ENCODE measurements at places on chromosomes 16 and 17.

DNA sequence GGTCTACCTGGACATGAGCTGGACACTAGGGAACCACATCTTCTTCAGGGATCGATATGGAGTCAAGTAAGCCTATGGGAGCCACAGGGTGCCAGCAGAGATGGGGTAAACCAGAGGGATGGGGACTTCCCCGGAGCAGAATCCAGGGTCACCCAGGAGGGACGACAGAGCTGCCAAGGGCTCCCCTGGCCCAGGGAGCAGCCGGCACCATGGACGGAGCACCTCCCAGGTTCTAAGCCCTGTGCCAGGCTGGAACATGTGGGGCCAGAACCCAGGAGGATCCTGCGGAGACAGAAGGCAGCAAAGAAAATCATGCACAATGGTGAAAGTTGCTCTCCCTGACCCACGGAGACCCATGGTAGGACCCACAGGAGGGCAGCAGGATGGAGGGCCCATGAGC, 33.6 kb upstream of the KSR1 start:
- no peak for DNase-seq

GRCh38 chr17:68352041-68352440, 60.7 kb downstream of the ARSG start:
- no peak for DNase-seq

- no peak for DNase-seq
Measured at GRCh38 chr16:10865991-10866966, 10.7 kb upstream of the CIITA start.

DNA sequence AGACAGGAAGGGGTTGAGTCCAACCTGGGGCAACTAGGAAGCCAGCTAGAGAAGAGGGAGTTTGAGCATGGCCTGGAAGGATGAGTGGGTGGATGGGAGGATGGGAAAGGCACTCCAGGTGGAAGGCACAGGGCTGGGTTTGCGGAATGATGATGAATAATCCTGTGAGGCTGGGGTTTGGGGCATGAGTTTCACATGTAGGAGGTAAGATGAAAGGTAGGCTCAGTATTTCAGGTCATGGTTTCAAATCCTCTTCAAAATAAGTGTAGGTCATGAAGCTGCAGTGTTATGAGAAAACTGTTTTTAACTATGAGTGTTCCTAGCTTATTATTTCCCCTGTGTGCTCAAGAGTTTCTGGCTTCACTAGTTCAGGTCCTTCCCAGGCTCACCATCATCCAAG, 130.3 kb downstream of the SKAP1 start:
- DNase-seq: no peak

DNA sequence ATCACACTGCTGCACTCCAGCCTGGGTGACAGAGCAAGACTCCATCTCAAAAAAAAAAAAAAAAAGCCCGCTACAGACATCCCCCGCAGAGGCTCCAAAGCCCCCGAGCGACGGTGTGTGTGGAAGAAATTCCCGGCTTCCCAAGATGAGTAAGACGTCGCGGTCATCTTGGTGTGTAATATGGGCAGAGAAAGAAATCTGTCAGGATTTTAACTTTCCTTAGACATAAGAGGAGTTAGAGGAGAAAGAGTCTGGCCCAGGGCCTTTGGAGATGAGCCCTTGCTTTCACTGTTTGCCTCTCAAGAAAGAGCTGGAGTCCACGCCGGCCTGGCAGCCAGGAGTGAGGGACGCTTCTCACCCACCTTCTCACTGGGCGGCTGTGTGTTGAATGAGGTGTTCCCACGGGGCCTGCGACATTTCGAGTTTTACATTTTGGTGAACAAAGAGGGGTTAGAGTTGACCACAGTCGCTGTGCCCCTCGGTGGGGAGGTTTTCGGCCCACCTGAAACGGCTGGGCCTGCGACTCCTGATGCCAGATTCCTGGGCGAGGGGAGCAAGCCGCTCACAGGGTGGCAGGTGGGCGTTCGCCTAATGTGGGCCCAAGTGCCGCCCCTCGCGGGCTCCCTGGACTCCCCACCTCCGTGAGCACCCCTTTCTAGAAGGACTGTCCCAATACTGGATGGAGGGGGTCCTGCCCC, 17.9 kb downstream of the C1QTNF1 start:
- DNase-seq: no peak

DNA sequence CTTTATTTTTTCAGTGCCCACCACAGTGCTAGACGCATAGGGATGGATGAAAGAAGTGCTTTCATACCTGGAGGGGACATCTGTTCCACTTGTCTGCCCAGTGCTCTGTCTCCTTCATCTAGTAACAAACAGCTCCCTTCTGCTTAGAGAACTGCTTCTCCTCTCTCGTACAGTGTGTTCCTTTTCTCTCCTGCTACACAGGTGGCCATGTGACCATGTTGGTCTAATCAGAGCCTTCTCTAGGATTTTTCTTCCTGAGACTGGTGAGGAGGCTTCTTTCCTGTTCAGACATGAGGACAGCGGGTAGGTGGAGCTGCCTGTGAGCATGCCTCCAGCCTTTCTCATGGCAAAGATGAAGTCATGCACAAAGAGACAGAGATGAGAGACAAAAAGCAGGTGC, 182.7 kb downstream of the TMEM132E start:
- DNase-seq: no peak

DNA sequence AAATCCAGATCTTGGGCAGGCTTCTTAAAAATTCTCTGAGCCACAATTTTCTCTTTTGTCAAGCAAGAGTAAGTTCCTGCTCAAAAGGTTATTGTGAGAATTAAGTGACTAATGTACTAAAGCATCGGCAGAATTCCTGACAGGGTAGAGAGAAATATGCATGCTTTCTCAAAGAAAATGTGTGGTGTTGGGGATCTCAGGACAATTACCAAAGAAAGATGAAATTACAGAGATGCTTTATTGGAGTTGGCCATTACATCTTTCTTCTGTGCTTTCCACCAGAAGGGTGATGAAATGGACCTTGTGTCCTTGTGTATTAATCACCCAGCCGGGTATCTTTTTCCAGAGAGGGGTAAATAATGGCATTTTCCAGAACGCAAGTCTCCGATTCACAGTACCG, 1.7 kb upstream of the USP43 start:
- no peak for DNase-seq

GRCh38 chr16:86726340-86726739, 148.0 kb downstream of the FOXL1 start:
- no peak for DNase-seq

DNA sequence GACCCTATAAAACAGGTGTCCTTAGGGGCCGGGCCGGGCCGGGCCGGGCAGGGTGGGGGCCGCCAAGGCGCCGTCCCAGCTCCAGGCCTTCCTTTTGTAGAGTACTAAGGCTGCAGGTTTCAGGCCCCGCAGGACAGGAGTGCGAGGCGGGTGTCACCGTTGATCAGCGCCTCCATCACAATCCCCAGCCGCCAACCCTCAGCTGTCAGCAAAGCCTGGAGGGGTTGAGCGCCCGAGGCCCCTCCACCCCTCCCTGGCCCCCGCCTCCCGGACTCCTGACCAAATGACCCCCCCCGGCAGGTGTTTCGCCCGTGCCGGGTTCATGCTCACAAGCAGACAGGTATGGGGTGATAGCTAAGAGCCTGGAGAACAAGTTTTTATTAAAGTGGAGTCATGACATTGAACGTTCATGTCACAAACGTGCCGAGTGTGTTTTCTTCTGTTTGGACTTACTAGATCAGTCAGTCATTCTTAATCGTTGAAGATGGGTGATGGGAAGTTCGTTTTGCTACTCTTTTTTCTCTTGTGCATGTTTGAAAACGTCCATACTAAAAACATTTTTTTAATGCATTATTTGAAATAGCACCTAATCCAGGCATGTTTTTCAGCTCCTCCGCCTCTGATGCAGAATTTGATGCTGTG, 534 bp downstream of the ARL2BP start:
- no peak for DNase-seq

DNA sequence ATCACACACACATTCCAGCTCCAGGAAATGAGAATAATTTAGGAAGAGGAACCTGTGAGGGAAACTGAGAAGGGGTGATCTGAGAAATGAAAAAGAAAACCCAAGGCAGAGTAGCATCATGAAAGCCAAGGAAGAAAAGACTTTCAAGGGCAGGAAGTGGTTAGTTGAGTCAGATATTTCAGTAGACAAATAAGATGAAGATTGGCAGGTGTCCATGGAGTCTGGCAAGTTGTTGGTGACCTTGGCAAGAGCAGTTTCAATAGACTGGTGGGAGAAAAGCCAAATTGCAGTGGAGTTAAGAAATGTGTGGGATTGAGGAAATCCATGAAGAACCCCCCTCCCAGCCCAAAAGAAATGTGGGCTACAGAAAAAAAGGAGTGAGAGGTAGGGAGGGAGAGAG, 10.7 kb downstream of the GNAO1 start:
- no peak for DNase-seq

- peak; percentile 68 for DNase-seq
Measured at GRCh38 chr16:16029431-16030011, 80.1 kb downstream of the ABCC1 start.

Data from foreskin fibroblast (primary cell).